ENCODE measurements at places on chromosomes 2 and 18. TPM values are rescaled to one million over a fixed set of nuclear protein-coding genes. Genes with fewer than 3 reads are reported as not detected.

GRCh38 chr2:142718576-142719155 is 158.8 kb upstream of the KYNU start:
- H3K27me3 ChIP-seq = no peaks in the 10 kb centered on the region
- H3K27ac ChIP-seq = no peak overlapping the region
- H3K4me1 ChIP-seq = no peaks in the 10 kb centered on the region

GRCh38 chr2:234885118-234885517 is 66.7 kb upstream of the SH3BP4 start:
- no peak for DNase-seq
- peaks cover 5% of the 10 kb centered on the region for H3K4me1 ChIP-seq
- no peaks in the 10 kb centered on the region for H3K36me3 ChIP-seq

DNA sequence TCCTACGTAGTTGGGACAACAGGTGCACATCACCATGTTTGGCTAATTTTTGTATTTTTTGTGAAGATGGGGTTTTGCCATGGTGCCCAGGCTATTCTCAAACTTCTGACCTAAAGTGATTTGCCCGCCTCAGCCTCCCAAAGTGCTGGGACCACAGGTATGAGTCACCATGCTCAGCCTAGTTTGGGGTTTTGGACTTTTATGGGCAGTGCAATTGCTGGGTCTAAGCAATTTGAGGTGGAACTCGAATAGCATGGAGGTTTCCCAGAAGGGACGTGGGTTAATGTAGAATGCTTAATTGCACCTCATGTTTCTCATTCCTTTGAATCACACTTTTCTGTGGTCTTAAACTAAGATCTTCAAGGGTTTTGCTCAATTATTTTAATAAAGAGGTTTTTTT is 102.3 kb upstream of the EPHA4 start:
- H3K4me1 ChIP-seq = no peaks in the 10 kb centered on the region
- no peak overlapping the region for H3K4me3 ChIP-seq
- H3K36me3 ChIP-seq = no peaks in the 10 kb centered on the region
- no peak overlapping the region for H3K27ac ChIP-seq

DNA sequence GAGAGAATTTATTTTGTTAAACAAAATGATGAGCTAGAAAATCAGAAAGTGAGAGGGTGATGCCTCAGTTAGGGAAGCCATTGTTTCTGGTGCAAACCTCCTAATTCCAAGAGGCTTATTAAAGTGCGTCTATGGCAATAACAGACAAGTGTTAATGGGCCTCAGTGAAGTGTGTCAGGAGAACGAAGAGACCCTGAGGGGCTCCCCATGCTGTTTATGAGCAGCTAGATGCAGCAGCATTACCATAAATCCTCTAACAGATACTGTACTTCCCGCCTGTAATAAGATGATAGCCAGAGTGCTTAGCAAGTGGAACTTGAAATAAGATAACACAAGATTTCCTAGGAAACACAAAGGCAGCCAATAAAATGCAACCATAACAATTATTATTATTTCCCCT is 157.4 kb downstream of the MYT1L start:
- DNase-seq = no peak
- no peaks in the 10 kb centered on the region for H3K36me3 ChIP-seq
- H3K4me1 ChIP-seq = no peaks in the 10 kb centered on the region
- H3K4me3 ChIP-seq = no peak overlapping the region

GRCh38 chr18:5455674-5456073 is 88.1 kb downstream of the EPB41L3 start:
- no peaks in the 10 kb centered on the region for H3K36me3 ChIP-seq
- DNase-seq = no peak
- H3K27me3 ChIP-seq = no peaks in the 10 kb centered on the region
- peaks cover 8% of the 10 kb centered on the region for H3K4me1 ChIP-seq

- H3K4me3 ChIP-seq = no peak overlapping the region
- H3K4me1 ChIP-seq = peaks cover 14% of the 10 kb centered on the region
- no peak for DNase-seq
- H3K27me3 ChIP-seq = no peaks in the 10 kb centered on the region
- peaks cover 25% of the 10 kb centered on the region for H3K36me3 ChIP-seq
- no peak overlapping the region for H3K27ac ChIP-seq
Measured at GRCh38 chr2:1683297-1683696, 61.0 kb downstream of the PXDN start.

Gene HRH4
- polyA plus RNA-seq = 0.19 TPM

Gene ACVR1C
- 0.08 TPM for polyA plus RNA-seq

Gene SERPINB5
- 0.45 TPM for polyA plus RNA-seq

All from lung (tissue), 17 donors.